Right atrium auricular region (tissue), 2 donors: ENCODE measurements at places on chromosomes 11 and 22. TPM values are rescaled to one million over a fixed set of nuclear protein-coding genes. Genes with fewer than 3 reads are reported as not detected.

SPDYC gene
- total RNA-seq = not detected

MYRF gene
- total RNA-seq = 7.0 TPM

MYOD1 gene
- total RNA-seq = not detected

SCN4B gene
- 11.8 TPM for total RNA-seq

LRRC75B gene
- 7.5 TPM for total RNA-seq

NPAS4 gene
- total RNA-seq = 0.19 TPM

STX3 gene
- total RNA-seq = 18.1 TPM

YPEL1 gene
- total RNA-seq = 5.0 TPM

GPR83 gene
- not detected for total RNA-seq

BCO2 gene
- 44.7 TPM for total RNA-seq

TMEM86A gene
- 2.6 TPM for total RNA-seq

OR4D5 gene
- total RNA-seq = not detected
